ENCODE measurements at places on chromosomes 1 and 21. TPM values are rescaled to one million over a fixed set of nuclear protein-coding genes. Genes with fewer than 3 reads are reported as not detected.

DNA sequence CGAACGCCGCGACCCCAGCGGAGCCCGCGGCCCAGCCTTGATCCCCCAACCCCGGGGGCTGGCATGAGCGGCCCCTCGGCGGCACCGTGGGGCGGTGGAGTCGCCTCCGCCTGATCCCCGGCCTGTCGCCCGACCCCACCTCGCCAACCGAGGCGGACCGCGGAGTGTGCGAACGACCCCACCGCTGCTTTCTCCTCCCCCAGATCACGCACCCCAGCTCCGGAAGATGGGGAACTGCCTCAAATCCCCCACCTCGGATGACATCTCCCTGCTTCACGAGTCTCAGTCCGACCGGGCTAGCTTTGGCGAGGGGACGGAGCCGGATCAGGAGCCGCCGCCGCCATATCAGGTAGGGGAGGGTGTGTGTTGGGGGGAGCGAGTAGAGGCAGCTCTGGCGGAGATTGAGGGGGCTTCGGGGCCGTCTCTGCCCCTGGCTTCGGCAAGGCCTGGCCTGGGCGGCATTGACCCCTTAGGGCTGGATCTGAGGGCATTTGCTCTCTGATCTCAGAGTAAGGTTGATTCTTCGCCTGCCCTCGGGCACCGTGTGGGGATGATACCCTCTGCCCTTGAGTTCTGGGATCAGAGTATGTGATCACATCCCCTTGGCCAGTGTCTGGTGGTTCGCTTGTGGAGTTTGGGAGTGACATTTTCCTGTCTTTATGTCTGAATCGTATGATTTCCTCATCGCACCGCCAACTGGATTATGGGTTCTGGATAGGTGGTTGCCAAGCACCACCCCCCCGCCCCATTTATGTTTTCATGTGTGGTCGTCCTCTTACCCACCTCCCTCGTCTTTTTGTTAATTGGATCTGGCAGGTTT, 668 bp downstream of the RNF11 start:
- no peaks in the 10 kb centered on the region for H3K27me3 ChIP-seq
- peak overlapping the region; percentile 85 for H3K27ac ChIP-seq
- DNase-seq: peak; percentile 84
- H3K4me3 ChIP-seq: peak overlapping the region; percentile 95

DNA sequence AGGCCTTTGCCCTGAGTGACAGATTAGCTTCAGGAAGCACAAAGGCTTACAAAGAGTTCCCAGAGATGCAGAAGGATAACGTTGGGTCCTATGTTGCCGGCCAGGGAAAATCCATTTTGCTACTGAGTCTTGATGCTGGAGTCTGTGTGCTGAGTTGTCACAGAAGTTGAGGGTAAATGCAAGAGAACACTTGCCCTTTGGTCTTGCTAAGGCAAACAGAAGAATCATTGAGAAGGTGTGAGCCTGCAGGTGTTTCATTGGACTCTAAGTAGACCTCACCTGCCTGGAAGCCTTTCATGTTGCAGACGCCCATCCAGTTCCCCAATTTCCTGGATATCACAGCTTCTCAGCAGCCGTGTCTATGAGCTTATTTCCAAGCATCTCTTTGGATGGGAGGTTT, 105.2 kb downstream of the PCP4 start:
- no peaks in the 10 kb centered on the region for H3K27me3 ChIP-seq
- H3K36me3 ChIP-seq: no peaks in the 10 kb centered on the region
- no peak overlapping the region for H3K27ac ChIP-seq
- H3K4me3 ChIP-seq: no peak overlapping the region
- DNase-seq: no peak
- no peaks in the 10 kb centered on the region for H3K4me1 ChIP-seq

Gene APCS
- total RNA-seq: not detected

Gene TNFRSF18
- 4.0 TPM for total RNA-seq

- H3K36me3 ChIP-seq: no peaks in the 10 kb centered on the region
- no peaks in the 10 kb centered on the region for H3K27me3 ChIP-seq
- no peaks in the 10 kb centered on the region for H3K4me1 ChIP-seq
Measured at GRCh38 chr1:79325705-79326104, 319.2 kb upstream of the ADGRL4 start.

DNA sequence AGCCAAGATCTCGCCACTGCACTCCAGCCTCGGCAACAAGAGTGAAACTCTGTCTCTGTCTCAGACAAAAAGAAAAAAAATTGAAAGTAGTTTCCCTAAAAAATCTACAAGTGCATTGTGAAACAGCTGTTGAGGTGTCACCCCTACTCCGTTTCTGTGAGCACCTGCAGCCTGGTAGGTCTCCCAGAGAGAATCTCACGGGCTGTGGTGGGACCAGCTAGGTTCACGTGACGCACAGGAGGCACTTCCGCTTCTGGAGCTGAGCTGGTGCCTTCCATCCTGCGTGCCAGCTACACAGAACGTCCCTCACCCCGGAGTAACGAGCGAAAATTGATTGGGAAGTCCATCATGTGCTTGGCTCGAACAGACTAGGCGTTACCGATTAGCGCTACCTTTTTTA, 66.8 kb downstream of the COL24A1 start:
- H3K4me1 ChIP-seq: no peaks in the 10 kb centered on the region
- no peaks in the 10 kb centered on the region for H3K27me3 ChIP-seq
- no peak overlapping the region for H3K4me3 ChIP-seq
- no peak for DNase-seq

Gene CAMSAP2
- 25.0 TPM for total RNA-seq

- no peak overlapping the region for H3K4me3 ChIP-seq
- H3K27ac ChIP-seq: no peak overlapping the region
- H3K36me3 ChIP-seq: no peaks in the 10 kb centered on the region
- peaks cover 3% of the 10 kb centered on the region for H3K27me3 ChIP-seq
- no peak for DNase-seq
Measured at GRCh38 chr1:236144033-236144432, 1.7 kb downstream of the GPR137B start.

Gene RGS1
- total RNA-seq: 7.3 TPM

Gene SLC45A1
- 0.74 TPM for total RNA-seq

GRCh38 chr1:60745484-60745883, 336.9 kb upstream of the NFIA start:
- H3K36me3 ChIP-seq: no peaks in the 10 kb centered on the region
- no peak overlapping the region for H3K4me3 ChIP-seq
- H3K4me1 ChIP-seq: no peaks in the 10 kb centered on the region
- no peaks in the 10 kb centered on the region for H3K27me3 ChIP-seq

DNA sequence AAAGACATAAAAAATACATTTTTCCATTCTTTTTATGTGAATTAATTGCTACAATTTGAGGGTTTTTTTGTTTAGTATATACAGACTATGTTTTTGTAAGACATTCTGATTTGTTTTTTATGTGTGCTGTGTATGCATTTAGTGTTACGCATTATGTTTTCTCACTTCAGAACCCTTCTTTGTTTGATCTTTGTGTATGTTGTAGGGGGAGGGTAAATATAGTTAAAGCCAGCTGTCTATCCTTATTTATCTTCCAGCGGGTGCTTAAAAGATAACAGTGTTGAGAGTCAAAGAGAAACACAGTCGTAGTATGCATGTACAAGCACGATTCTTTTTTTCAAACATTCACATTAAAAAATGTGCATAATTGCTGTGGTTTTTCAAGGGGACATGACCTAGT, 97.5 kb upstream of the KIAA1614 start:
- no peaks in the 10 kb centered on the region for H3K36me3 ChIP-seq
- peak; percentile 77 for DNase-seq
- no peak overlapping the region for H3K4me3 ChIP-seq
- H3K27ac ChIP-seq: no peak overlapping the region

DNA sequence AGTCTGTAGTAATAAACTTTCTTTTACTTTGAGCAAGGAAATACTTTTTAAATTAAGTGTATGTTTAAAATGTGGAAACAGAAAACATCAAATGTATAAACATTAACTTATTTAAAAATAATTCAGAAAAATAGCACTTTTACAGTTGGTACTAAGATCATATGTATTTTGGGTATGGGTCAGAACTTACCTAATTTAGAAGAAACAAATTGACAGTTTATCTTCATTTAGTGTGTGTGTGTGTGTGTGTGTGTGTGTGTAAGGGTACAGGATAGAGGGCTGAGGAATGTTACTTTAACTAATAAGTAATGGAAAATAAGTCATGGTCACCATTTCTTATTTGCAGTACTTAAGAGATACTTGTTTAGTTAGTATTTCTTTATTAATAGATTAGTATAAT, 3.3 kb downstream of the MAN1A2 start:
- DNase-seq: peak; percentile 5
- no peaks in the 10 kb centered on the region for H3K27me3 ChIP-seq
- no peaks in the 10 kb centered on the region for H3K36me3 ChIP-seq
- H3K4me1 ChIP-seq: peaks cover 25% of the 10 kb centered on the region

Gene TPM3
- total RNA-seq: 433 TPM

Gene SPRR2G
- total RNA-seq: not detected

DNA sequence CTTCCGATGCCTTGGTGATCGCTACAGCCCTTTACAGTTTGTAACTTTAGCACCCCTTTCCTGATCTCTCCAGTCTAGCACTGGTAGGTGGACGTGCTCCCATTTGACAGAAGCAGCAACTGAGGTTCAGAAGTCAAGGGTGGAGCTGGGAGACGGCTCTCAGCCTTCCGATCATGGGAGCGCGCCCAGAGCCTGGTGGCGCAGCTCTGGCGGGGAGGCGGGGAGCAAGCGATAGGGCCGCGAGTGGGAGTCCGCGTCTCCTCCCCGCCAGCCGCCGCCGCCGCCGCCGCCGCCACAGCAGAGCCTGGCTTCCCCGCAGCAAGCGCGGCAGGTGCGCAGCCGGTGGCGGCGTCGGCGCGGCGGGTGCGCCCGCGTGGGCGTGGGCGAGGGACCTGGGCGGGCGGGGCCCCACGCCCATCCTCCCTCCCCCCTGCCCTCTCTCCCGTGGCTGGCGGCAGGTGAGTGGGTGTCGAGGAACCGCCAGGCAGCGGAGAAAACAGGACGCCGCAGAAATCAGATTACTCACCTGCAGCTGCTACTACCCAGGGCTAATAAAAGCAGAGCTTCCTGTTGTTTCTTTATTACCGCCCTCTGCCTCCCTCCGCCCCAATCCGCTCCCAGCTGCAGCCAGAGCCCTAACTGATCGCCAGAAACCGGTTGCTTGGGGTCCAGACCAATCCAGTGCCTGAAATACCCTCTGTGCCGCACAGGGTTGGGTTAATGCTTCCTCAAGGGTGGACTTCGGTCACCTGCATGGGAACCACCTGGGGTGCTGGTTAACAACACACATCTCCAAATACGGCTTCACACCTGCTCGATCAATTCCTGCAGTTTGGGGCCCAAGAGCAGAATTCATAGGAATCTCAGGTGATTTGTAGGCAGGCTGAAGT, 60.2 kb upstream of the ID3 start:
- no peak overlapping the region for H3K27ac ChIP-seq
- H3K4me1 ChIP-seq: no peaks in the 10 kb centered on the region
- peak; percentile 42 for DNase-seq
- H3K36me3 ChIP-seq: no peaks in the 10 kb centered on the region
- peaks cover 15% of the 10 kb centered on the region for H3K27me3 ChIP-seq

DNA sequence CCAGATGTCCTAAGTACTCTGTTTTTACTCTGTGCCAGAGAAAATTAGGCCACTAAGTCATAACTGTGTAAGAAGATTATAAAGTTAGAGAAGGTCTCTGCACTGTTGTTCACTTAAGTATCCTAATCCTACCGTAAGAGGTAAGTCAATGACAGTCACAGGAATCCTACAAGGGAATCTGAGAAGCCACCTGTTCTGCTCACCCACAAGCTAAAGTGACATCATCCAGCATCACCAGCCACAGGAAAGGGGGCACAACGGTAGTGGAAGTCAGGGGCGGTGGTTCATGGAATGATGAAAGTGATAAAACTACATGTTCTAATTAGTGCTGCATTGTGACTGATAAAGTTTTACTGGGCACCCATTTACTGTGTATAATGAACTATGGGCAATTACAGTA, 92.7 kb downstream of the PLD5 start:
- DNase-seq: no peak
- H3K4me3 ChIP-seq: no peak overlapping the region
- H3K36me3 ChIP-seq: no peaks in the 10 kb centered on the region

- no peaks in the 10 kb centered on the region for H3K36me3 ChIP-seq
- H3K4me3 ChIP-seq: no peak overlapping the region
- peaks cover 5% of the 10 kb centered on the region for H3K4me1 ChIP-seq
- H3K27ac ChIP-seq: no peak overlapping the region
Measured at GRCh38 chr1:68237040-68237439, 4.7 kb upstream of the WLS start.

Gene C1QA
- 502 TPM for total RNA-seq

DNA sequence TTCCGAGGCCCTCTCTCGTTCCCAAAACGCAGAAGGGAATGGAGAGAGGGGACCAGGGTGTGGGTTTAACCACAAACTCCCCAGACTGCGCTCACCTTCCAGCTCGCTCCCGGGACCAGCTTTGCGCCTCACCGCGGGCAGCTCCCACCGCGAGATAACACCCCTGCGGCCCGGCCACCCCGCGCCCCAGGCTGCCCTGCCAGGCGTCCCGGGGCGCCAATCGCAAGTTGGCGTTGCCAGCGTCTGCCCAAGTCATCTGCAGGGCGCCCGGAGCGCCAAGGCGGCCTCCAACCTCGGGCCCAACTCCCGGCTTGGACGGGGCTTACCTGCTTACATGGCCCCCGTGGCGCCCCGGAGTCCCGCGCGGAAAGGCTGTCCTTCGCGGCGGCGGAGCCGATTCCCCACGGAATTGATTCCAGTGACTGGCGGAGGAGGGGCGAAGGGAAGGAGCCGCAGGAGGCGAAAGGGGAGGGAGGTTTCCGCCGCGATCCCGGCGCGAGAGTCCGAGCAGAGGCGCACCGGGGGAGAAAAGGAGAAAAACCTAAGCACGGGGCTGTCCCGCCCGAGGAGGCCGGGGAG, 456 bp downstream of the PTPN14 start:
- H3K27me3 ChIP-seq: no peaks in the 10 kb centered on the region
- DNase-seq: no peak
- peak overlapping the region; percentile 99 for H3K27ac ChIP-seq
- H3K4me3 ChIP-seq: peak overlapping the region; percentile 71
- peaks cover 20% of the 10 kb centered on the region for H3K4me1 ChIP-seq

- no peak overlapping the region for H3K27ac ChIP-seq
- no peaks in the 10 kb centered on the region for H3K27me3 ChIP-seq
- no peaks in the 10 kb centered on the region for H3K4me1 ChIP-seq
- no peaks in the 10 kb centered on the region for H3K36me3 ChIP-seq
- DNase-seq: no peak
Measured at GRCh38 chr1:162171111-162171510, 101.6 kb downstream of the NOS1AP start.

Gene S100A7
- total RNA-seq: not detected

Data from lung (tissue), 17 donors.